CD4-positive, alpha-beta T cell treated with Interleukin-12 subunit alpha and Interleukin-12 subunit beta, for 1 hour (primary cell): ENCODE measurements at places on chromosomes 13 and 19.
A peak's percentile ranks its signal among the peaks of the same experiment; 100 is the strongest.

DNA sequence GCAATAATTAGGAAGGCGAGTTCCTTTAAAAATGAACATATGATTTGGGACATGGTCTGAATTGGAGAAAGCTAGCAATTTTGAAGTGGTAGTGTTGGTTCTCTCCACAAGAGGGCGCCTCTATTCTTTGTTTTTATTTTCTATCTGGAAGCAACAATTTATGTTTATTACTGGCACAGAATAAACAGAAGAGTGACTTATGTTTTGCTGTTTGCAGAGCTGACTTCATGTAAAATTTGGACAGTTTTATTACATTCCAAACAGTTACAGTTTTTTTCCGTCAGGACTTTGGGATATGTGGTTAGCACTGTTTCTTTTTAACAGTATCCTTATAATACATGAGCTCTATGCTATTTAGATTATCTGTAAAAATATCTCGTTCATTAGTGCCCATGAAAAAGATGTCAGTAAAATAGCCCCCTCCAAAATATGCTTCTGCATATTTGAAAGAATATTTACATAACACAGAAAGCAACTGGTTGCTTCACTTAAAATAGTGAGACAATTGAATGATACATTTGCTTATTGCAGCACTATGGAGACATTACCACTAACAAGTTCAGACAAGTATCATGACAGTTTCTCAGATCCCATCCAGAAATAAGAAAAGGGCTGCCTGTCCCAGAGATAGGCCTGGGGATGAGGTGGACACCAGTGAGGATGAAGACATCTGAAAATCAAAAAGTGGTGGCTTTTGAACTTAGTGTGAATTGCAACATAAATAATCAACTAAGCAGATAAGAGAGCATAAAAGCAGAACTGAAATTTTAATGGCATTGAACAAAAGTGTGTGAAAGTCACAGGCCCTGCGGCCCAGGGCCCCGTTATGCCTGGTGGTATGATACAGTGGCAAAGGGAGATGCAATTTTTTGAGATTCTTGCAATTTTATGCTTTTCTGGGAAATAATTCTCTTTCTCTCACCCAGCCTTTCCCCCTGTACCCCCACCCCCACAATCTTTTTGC, 32.3 kb upstream of the FGF9 start:
- DNase-seq: peak; percentile 60

GRCh38 chr19:1238369-1239303, 831 bp upstream of the CBARP start:
- DNase-seq: no peak

DNA sequence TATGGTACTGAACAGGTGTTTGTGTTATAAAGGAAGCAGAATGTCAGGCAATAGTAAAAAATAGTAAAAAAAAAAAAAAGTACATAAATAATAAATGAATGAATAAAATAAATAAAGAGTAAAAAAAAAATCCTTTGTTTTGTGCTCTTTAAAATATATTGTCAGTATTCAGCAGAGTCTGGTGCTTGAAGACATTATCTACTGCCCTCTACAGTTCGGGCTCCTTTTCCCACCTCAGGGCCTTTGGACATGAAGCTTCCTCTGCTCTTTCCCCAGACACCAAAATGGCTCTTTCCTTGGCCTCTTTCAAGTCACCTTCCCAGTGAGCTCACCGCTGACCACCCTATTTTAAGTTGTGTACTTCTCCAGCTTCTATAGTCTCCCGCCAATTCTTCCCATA, 137.5 kb downstream of the TNFRSF19 start:
- DNase-seq: no peak

DNA sequence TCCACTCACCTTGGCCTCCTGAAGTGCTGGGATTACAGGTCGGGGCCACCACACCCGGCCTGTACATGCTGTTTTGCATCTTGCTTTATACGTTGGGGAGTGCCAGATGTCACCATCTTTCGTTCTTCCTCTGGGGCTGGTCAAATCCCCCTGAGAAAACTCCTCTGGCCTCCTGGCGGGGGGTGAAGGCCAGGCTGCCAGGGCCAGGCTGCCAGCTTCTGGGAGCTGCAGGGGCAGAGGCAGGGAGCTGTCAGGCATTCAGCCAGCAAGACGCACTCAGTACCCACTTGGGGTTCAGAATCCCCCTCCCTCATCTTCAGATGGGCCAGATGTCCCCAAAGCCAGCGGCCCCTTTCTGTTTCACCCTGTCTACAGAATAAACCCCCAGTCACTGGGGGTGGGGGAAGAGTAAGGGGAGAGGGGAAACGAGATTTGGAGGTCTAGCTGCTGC, 16.1 kb downstream of the ZSWIM9 start:
- no peak for DNase-seq

- DNase-seq: no peak
Measured at GRCh38 chr13:27853335-27853734, 61.1 kb downstream of the GSX1 start.

- DNase-seq: no peak
Measured at GRCh38 chr19:2354670-2355069, 5.4 kb upstream of the TMPRSS9 start.

- DNase-seq: no peak
Measured at GRCh38 chr13:28582225-28582891, 76.6 kb upstream of the POMP start.

DNA sequence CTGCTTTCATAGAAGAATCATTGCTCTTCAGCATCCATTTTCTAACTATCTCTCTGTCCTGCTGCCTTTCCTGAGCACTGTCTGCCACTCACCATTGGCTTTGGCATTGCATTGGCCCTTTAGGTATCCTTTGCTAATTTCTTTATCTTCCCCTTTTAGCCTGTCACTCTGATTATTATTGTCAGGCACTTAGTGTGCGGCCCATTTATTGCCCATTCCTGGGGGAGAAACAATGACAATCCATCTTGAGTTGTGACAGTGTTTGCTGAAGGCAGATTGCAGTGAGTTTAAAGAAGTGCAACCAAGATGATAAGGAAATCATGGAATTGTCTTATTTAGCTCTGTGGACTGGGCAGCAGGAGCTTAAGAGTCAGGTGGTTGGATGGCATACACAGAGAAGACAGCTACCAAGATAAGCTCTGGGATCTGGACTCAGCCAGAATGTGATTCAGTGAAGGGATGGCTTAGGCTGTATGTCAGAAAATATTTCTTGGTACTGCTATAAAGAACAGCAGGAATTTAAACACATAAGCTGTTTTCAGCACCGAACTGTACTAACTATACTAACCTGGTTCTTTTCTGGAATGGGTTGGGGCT, 25.3 kb downstream of the B3GLCT start:
- no peak for DNase-seq

GRCh38 chr13:112735791-112736190, 46.0 kb downstream of the ATP11A start:
- DNase-seq: no peak

GRCh38 chr13:28049215-28049614, 51.2 kb downstream of the FLT3 start:
- DNase-seq: no peak

DNA sequence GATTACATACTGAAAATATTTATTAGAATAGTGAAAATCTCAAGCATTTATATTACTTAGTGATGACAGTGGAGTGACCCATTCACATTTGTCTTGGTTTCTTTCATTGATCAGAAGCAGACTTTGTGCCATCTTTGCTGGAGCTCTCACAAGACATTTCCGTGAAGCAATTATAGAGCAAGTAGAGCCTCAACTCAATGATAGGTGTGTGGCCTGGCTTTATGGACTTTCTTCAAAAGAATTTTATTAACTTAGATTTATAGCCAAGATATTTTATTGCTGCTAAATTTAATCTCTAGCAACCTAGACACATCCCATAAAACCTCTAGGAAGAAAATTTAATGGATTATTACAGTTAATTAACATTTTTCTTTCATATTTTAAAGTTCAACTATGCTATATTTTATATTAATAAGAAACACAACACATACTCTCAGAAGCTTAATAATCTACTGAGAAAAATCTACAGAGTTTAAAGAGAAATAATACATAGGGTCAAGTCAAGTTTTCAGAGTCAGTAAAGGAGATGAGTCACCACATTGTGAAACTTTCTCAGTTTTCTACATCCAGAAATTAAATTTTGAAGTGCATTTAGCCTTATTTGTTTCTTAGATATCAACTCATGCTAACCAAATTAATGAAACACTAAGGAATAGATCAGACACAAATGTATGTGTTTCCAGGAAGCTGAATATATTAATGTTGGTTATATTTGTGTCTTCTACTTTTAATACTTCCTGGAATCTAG, 160.5 kb downstream of the LACC1 start:
- DNase-seq: no peak

GRCh38 chr13:79736356-79736755, 255.4 kb downstream of the NDFIP2 start:
- no peak for DNase-seq

- DNase-seq: no peak
Measured at GRCh38 chr19:4043401-4043800, 23.3 kb downstream of the ZBTB7A start.

DNA sequence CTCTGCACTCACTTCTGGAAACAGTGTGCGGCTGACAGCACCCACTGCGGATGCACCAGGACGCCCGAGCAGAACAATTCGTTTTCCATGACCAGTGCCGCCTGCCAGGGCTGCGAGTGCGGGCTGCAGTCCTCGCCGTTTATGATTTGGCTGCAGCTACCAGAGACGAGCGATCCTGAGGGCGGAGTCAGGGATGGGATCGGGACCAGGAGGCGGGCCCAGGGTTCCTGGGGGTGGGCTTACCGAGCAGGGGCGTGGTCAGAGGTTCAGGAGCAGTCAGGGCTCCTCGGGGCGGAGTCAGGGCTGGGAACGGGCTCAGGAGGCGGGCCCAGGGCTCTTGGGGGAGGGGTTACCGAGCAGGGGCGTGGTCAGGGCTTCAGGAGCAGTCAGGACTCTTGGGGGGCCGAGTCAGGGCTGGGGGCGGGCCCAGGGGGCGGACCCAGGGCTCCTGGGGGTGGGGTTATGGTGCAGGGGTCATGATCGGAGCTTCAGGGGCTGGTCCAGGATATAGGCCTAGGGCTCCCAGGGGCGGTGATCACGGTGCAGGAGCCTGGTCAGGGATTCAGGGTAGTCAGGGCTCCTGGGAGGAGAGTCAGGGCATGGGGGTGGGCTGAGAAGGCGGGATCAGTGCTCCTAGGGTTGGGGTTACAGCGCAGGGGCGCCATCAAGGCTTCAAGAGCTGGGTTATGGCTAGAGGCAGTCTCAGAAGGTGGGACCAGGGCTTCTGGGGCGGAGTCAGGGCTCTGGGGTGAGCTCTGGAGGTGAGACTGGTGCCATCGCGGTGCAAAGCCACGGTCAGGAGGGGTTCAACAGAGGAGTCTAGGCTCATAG, 1.7 kb downstream of the KLK4 start:
- DNase-seq: no peak

GRCh38 chr19:39814595-39814994, 19.4 kb downstream of the DYRK1B start:
- no peak for DNase-seq

DNA sequence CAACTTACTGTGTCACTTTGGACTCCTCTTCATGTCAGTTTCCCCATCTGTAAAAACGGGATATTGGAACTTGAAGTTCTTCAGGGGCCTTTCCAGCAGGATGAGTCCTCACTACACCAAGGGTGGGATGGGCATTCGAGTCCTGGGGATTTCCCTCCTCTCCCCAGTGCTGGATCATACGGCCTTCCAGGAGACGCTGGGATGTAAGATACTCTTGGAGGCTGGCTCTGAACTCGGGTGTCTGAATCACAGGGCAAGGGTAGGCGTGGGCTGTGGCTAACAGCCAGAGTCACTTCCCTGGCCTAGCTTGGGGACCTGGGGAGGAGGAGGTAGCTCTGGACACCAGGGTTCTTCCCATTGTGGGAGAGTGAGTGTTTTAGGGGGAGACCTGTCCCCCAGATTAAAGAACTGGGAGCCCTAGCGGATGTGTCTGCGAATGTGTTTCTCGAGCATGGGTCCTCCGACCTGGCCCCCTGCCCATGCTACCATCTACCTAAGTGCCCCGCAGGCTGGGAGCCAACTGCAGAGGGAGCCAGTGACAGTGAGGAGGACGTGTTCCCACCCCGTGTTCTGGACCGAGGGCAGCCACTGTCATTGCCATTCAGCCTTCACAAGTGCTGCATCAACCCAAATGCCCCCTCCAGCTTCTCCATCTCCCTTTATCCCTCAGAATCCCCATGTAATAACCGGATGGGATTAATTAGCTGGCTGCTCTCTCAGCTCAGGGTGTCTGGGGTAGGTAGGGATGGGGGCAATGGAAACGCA, 2.4 kb upstream of the CYTH2 start:
- DNase-seq: no peak

GRCh38 chr19:17406046-17406886, 836 bp upstream of the BST2 start:
- peak; percentile 27 for DNase-seq

DNA sequence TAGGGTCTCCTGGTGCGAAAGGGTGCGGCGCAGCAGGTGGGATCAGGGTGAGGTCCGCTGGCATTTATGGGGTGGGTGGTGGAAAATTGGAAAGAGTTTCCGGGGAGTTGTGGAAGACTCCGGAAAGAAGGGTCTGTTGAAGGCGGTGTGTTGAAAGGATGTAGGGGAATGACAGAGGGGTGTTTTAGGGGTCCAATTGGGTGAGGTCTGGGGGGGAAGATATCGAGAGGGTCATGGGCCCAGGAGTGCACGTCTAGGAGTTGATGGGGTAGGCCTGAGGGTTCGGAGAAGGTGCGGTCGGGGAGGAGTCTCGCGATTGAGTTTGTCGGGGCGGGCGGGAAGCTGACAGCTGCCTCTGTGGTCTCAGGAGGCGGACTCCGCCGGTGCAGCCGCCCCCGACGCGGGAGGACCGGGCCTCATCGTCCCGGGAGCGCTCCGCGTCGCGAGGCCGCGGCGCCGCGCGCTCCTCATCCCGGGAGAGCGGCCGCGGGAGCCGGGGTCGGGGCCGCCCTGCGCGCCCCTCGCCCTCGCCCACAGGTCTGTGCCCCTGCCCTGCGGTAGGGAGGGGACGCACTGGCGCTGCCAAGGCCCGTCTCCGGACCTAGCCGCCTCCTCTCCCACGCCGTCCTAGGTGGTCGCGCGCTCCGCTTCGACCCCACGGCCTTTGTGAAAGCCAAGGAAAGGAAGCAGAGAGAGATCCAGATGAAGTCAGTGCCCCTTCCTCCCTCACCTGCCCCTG, 7.0 kb downstream of the PGLYRP1 start:
- peak; percentile 48 for DNase-seq

DNA sequence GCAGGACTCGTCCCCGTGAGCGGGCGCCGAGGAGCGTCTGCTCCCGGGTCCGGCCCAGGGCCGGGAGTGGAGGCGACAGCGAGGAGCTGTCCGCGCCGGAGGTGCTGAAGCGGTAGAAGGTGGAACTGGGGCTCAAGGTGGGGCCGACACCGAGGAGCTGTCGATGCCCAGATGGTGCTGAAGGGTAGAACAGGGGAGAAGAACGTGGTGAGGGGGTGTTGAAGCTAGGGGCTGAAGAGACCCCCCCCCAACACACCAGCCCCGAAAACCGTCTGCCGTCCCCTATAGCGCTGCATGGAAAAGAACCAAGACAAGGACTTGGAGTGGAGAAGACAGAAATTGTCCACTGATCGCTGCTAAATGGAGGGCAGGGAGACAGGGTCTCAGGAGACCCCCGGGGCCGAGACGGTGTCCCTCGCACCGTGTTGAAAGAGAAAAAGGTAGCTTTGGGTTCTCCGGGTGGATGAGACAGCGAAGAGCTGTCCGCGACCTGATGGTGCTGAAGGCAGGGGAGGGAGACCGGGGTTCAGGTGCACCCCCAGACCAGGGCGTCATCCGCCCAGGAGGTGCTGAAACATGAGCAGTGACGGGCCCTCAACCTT, 7.1 kb upstream of the PDE4C start:
- peak; percentile 43 for DNase-seq

GRCh38 chr13:78750735-78751134, 91.8 kb upstream of the OBI1 start:
- DNase-seq: no peak
